Activated T-helper 17 cell treated with anti-CD3 and anti-CD28 coated beads, Interleukin-2, amount 50 U/mL, for 72 hours (primary cell): ENCODE measurements at places on chromosomes 5 and 9.

- peak; percentile 23 for ATAC-seq
These were observed 1.9 kb downstream of the SPTAN1 start for GRCh38 chr9:128554155-128554862.

GRCh38 chr5:10856071-10856470 lies 95.0 kb upstream of the DAP start:
- no peak for ATAC-seq

DNA sequence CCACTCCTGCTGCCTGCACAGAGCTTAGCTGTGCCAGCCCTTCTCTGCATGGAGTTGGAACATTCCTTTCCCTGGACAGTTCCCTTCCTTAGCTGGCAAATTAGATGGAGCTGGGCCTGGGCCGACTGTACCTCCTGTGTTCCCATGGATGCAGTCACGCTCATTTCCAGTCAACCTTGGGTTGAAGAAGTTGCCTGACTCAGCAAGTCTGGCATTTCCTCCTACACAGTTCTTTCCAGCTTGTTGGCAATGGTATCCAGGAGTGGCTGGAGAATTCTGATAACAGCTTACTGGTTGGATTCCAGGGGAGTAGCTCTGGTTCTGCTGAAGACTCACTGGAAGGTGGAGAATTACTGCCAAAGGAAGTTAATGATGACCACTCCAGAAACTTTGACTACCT lies 9.2 kb upstream of the TAF1L start:
- ATAC-seq: no peak

DNA sequence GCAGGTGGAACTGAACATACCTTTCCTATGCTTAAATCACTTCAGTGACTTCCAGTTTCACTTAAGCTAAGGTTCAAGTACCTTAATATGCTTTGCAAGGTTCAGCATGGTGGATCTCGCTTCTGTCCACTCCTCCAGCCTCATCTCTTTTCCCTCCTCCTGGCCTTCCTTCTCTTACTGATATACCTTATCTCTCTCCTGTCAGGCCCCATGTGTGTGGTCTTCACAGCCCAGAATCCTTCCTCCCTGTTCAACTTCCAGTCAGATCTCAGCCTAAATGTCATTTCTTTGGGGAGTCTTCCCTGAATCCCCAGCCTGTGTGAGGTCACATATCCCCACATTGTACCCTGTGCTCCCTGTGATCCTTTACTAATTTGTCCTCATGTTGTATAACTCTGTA lies 87.7 kb downstream of the ANGPTL2 start:
- no peak for ATAC-seq
